Activated naive CD8-positive, alpha-beta T cell treated with anti-CD3 and anti-CD28 coated beads, Interleukin-2, amount 10 ng/mL, durations not matched to agents 7 days and 5 days (primary cell): ENCODE measurements at places on chromosomes 1 and 21. TPM values are rescaled to one million over a fixed set of nuclear protein-coding genes. Genes with fewer than 3 reads are reported as not detected.

DNA sequence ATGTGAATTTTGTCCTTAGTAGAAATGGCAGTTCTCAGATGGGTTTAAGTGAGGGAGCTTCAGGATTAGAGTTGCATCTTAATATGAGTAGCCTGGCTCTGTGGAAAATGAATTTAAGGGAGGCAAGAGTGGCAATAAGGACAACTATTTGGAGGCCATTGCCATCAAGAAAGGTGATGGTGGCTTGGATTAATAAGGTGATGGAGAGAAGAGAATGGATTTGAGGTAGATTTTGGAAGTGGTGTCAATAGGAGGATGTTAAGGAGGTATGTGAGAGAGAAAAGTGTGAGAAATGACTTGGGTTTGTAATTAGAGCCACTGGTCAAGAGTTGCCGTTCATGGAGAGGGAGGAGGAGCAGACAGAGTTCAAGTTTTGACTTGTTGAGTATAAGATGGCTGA is 16.3 kb downstream of the CLIC4 start:
- no peak for DNase-seq

DNA sequence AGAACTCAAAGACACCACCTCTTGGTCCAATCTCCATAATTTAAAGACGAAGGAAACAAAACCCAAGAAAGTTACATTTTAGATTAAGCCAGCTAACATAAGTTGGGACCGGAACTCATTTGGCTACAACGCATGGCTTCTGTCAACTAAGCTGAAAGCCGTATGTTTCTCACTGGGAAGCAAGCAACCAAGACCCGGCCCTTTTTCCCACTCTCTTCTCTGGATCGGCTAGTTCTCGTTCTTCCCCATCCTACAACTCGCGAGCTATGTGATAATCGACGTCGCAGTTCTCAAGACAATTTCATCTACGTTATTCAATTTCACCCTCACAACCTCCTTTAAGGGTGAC is 601 bp downstream of the CCT8 start:
- DNase-seq, result no peak

- no peak for DNase-seq
Measured at GRCh38 chr1:90761781-90762589, 44.9 kb upstream of the BARHL2 start.

DNA sequence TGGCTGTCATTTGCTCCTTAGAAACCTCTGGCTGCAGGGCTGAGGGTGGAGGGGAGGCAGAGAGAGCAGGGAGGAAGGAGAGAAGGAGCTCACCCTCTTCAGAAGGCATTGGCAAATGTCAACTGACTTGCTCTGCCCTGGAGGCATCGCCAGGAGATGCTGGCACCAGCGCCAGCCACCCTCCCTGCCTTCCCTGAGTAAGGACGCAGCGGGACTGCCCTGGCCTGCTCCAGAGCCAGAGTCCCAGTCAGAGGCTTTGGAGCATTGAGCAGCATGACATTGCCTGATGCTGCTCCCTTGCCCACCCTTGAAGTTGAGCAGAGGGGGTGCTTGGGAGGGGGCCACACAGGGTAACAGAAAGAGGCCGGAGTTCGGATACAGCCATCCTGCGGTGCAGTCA is 62.3 kb downstream of the DISP3 start:
- no peak for DNase-seq

DNA sequence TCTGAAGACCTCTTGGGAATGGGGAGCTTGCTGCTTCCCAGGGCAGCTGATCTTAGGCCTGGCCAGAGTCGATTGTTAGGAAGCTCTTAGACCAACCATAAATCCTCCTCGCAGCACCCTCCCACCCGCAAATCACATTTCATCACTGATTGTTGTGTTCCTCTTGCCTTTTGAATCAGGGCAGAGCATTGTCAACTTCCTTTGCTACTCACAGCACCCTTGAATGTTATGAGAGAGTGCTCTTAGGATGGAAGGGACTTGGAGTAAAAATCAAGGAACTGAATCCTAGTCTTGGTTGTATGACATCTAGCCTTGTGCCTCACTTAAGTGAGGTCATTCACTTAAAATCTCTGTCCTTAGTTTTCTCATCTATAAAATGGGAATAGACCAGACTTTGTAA is 3.0 kb downstream of the VASH2 start:
- DNase-seq, result no peak

- peak; percentile 10 for DNase-seq
Measured at GRCh38 chr1:7579831-7580804, 191.0 kb upstream of the VAMP3 start.

- no peak for DNase-seq
Measured at GRCh38 chr1:201294876-201295275, 11.6 kb downstream of the PKP1 start.

DNA sequence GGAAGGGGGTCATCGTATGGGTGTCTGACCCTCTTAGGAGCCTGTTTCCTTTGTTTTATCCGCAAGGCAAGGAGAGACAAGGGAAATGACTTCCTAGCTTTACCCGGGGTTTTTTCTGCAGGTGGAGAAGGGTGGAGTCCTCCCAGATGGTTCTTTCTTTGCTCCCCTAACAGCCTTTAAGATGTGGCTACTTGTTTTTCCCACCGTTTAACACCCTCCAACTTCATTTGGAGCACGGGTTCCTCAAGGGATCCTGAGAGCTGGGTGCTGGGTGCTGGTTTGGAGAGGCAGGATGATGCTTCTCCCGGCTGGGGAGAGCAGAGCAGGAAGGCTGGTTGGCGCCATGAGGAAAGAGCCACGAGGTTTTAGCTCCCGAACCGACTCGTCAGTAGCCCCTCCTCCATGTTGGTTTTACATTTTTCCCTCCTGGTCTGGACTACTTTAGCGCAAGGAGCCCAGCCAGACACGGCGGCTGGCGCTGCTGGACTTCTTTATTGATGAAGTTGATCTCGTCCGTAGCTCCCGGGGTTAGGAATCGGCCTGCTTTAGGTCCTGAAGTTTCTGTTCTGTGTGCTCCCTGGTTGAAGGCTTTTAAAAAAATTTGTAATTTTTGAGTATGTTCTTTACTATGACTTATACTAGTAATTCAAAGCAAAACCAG is 1.4 kb downstream of the UCK2 start:
- peak; percentile 31 for DNase-seq

DNA sequence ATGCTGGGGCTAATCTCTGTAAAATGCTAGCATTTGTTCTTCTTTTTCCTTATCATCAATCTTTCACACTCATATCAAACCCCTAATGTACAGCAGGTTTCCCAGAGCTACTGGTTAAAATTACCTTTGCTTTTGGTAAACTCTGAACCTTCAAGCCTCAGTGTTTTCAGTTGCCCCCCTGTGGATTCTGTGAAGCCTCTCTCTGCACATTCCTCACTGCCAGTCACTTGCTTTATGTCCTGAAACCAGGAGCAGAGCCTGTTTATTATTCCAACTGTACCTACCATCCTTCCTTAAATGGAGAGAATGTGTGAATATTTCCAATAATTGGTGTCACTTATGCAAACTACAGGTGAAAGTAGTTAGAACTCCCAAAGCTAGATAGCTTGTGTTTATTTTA is 134.2 kb downstream of the NEK7 start:
- DNase-seq, result no peak

GRCh38 chr1:205240118-205240517 is 12.4 kb downstream of the TMCC2 start:
- DNase-seq, result no peak

- no peak for DNase-seq
Measured at GRCh38 chr1:93977598-93977945, 68.3 kb upstream of the GCLM start.

DNA sequence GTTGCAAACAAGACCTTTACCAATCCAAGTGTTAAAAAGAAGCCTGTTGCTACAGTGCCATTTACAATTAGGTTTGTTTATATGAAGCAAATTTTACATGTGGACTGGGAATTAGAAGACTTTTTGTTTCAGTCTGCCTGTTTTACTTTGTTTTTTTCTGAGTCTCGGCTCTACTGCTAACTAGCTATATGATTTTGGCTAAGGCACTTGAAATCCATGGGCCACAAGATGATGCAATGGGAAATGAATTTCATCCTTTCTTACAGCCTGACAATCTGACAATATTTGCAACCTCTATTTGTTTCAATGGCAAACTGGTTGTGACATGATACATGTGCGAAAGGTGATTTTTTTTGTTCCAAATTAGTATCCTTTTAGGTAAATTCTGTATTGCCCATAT is 3.7 kb upstream of the PEX11B start:
- no peak for DNase-seq

- no peak for DNase-seq
Measured at GRCh38 chr1:245694753-245695195, 540.0 kb downstream of the KIF26B start.

DCLRE1B gene
- total RNA-seq, result 14.3 TPM

CD247 gene
- 276 TPM for total RNA-seq

HTR1D gene
- not detected for total RNA-seq

CHRM3 gene
- total RNA-seq, result 0.20 TPM

S100A8 gene
- 0.94 TPM for total RNA-seq

ELAVL4 gene
- total RNA-seq, result not detected

IVL gene
- not detected for total RNA-seq

AUNIP gene
- 4.8 TPM for total RNA-seq

TCHH gene
- total RNA-seq, result 0.06 TPM

DIRAS3 gene
- total RNA-seq, result not detected

ADGRL2 gene
- total RNA-seq, result not detected
